ENCODE measurements at places on chromosomes 7 and 10.

GRCh38 chr10:66649626-66650025 is 276.2 kb upstream of the LRRTM3 start:
- no peak for DNase-seq

DNA sequence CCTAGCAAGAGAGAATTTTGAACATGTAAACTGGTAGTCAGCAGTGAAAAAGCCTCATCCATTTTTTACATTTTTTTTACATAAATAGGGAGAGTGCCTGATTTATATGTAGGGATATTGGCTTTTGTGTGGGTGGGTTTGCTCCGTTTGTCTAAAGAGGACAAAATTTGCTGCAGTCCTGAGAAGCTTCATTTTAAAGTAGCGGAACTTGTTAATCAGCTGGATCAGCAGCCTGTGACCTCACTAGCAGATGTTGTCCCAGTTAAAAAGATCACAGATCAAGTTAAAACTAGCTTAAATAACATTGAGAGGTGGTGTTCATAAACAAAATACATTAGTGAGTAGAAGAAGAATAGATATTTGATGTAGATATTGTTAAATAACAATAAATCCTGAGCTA is 2.6 kb downstream of the ATRNL1 start:
- DNase-seq = no peak

GRCh38 chr7:137801003-137801402 is 45.8 kb downstream of the DGKI start:
- no peak for DNase-seq

GRCh38 chr10:33460505-33461294 is 126.2 kb upstream of the NRP1 start:
- DNase-seq = peak; percentile 56

- peak; percentile 84 for DNase-seq
Measured at GRCh38 chr7:3559278-3559677, 258.2 kb downstream of the SDK1 start.

DNA sequence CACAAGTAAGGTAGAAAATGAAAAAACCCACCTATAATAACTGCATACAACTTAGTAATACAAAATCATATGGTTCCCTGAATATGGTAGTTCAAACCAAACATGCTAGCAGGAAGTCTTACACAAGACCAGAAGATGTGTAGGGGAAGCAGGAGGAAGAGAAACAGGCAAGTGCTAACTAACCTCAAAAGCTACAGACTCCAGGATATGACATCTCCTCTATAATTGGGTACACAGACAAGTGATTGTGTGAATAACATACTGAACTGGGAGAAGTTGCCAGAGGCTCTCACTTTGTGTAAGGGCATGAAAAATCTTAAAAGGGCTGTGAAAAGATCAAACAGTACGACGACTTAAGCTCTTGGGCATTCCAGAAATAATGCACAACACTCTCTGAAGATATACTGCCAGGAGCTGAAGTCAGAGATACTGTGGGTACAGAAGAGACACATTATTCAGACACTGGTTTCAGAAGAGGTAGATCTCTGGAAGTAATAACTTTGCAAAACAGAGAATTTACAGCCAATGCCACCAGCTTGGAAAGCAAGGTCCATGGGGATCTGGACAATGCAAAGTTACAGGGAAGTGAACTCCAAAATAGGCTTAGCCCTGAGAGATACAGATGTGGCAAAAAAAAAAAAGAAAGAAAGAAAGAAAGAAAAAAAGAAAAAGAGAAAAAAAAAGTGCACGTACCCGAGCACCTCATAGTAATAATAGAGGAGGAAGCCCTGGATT is 767.2 kb downstream of the TNS3 start:
- no peak for DNase-seq

- no peak for DNase-seq
Measured at GRCh38 chr10:86258941-86259340, 107.7 kb downstream of the GRID1 start.

- DNase-seq = no peak
Measured at GRCh38 chr7:30182814-30183213, 48.0 kb downstream of the MTURN start.

- no peak for DNase-seq
Measured at GRCh38 chr7:522951-523314, 3.3 kb upstream of the PDGFA start.

DNA sequence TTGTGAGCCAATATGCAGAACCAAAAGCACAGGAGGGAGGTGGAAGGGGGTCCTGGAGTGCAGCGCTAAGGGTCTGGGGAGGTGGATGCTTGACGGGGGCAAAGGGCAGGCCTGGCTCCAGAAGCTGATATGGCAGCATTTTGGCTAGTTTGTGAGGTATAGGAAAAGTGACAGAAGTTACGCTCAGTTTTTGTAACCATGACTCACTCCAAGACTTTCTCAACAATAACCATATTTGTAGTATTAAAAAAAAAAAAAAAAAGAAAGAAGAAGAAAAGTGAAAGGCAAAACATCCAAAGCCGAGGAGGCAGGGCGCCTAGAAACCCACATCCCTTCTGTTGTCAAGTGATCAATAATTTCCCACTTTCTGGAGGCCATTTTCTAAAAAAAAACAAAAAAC is 92.3 kb downstream of the RNF216 start:
- no peak for DNase-seq

GRCh38 chr10:86786368-86786767 is 29.9 kb downstream of the BMPR1A start:
- DNase-seq = peak; percentile 39

GRCh38 chr7:132080967-132081668 is 495.2 kb downstream of the PLXNA4 start:
- peak; percentile 29 for DNase-seq

- DNase-seq = no peak
Measured at GRCh38 chr10:86311906-86312305, 54.7 kb downstream of the GRID1 start.

DNA sequence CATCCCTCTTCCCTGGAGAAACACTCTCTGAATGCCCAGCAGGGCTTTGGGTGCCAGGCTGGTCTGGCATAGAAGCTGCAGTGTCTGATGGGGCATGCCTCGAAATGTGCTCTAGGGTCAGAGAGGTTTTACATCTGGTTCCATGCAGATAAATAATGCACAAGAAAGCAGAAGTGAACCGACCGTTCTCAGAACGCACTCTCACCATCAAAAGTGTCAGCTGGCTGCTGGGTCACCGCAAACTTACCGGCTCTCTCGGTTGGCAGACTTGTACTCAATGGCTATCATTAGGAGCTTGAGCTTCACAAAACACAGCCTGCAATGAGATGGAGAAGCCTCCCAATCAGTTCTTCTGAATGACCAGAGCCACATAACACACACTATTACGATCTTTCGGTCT is 610.0 kb downstream of the KCNMA1 start:
- DNase-seq = no peak

DNA sequence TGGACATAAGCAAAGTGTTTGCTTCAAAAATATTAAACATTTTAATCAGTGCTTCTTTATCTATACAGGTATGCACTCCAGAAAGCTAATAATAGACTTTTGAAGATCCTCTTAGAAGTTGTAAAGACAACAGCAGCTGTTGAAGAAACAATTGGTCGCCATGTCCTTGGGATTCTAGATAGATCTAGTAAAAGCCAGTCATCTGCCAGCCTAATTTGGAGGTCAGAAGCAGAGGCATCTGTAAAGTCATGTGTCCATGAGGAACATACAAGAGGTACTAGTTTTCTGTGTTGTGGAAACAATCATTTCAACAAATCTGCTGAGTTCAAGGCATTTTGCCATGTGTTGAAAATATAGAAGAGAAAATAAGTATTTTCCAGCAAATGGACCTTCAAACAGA is 89.3 kb downstream of the CYP51A1 start:
- no peak for DNase-seq

DNA sequence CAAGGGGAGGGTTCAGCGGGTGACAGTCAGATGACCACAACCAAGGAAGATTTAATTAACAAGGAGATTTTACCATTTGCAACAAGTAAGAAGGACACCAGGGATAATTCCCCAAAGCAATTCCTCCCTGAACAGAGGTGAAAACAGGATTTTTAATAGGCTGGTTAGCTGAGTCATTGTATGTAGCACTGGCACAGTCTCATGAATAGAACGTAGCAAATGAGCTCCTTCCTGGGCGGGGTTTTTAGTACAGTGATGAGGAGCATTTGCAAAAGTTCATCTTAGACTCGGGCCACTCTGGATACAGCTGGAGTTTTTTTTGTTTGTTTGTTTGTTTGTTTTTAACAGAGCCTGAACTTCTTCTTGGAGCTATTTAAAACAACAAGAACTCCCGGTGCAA is 39.0 kb downstream of the TAC1 start:
- DNase-seq = no peak

DNA sequence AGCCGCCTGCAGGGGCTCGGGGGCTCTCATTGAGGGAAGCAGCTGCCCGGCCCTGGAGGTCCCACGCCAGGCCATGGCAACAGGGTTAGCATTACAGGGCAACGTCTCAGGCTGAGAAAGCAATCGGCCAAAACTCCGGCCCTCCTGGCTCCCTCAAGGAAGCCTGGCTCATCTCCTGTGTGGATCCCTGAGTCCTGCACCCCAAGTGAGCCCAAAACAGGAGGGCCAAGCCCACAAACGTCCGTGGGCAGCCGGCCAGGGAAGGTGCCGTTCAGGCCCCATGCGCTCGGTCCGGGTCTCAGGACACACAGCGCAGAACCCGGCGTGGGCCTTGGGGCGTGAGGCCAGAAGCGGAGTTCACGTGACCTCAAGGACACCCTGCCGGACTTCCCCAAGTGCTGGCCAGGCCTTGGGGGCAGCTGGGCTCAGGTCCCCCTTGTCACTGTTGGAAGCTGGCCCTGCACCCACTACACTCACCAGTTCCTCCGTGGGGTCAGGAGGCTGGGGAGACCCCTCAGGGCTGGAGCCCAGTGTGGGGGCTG is 8.0 kb upstream of the PWWP2B start:
- peak; percentile 25 for DNase-seq

- DNase-seq = no peak
Measured at GRCh38 chr10:48508791-48509772, 95.8 kb downstream of the ARHGAP22 start.
